ENCODE measurements at places on chromosomes 2 and 18.
A peak's percentile ranks its signal among the peaks of the same experiment; 100 is the strongest.

- no peak for DNase-seq
These were observed 127.3 kb downstream of the SCG2 start for GRCh38 chr2:223474893-223475292.

GRCh38 chr2:171922230-171923022 lies at the start of gene HAT1:
TSS of gene HAT1 (plus strand) at chr2:171922461. CDS start at chr2:171922501, 40 bp downstream.
- DNase-seq, result peak; percentile 89

- no peak for DNase-seq
These were observed 70.3 kb upstream of the COL5A2 start for GRCh38 chr2:189249901-189250300.

- DNase-seq, result no peak
These were observed 8.9 kb downstream of the ZNF512 start for GRCh38 chr2:27591745-27592144.

DNA sequence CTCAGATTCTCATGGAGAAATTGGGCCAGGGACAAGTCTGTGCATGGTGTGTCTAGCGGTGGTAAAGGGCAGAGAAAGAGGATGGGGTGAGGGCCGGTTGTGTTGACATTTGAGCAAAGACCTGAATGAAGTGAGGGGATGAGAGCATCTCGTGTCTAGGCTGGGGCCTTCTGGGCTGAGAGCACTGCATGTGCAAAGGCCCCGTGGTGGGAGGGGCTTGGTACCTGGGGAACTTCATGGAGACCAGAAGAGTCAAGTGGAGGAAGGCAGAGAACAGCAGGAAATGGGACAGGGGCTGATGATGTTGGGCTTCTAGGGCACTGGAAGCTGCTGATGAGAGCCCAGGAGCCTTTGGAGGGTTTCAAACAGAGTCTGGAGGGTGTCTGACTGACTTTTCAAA lies 76.8 kb downstream of the SH3BP4 start:
- no peak for DNase-seq

DNA sequence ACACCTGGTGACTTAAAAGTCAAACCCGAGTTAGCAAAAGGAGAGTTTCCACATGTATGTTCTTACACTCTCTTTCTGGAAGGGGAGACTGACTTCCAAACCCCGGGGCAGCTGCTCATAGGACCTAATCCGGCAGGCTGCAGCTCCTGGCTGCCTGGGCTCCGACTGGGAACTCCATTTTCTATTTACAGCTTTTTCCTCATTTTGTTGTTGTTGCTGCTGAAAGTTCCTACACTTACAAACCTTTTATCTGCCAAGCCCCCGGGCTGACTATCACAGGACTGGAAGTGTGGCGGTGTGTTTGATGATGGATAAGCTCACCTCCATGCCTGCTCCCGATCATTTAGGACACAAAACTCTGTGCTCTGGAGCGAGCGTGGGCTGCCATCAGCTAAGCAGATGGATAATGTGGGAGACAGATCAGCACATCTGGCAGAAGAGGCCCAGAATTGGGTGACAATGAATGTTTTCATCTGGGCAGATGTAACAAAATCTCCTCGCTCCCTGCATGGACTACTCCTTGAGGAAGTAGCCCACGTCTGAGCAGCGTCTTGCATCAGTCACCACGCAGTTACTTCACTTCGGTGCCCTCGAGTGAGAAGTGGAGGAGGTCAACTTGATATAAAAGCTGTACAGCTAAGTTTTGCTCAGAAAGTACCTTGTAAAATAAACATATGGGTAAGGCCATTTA lies 114.4 kb upstream of the COPS8 start:
- DNase-seq, result no peak

- no peak for DNase-seq
These were observed 239.6 kb downstream of the BABAM2 start for GRCh38 chr2:28129955-28130695.

- no peak for DNase-seq
These were observed 850.6 kb downstream of the CNTNAP5 start for GRCh38 chr2:124875627-124876244.

- no peak for DNase-seq
These were observed 143.1 kb downstream of the KCTD1 start for GRCh38 chr18:26405190-26405801.

DNA sequence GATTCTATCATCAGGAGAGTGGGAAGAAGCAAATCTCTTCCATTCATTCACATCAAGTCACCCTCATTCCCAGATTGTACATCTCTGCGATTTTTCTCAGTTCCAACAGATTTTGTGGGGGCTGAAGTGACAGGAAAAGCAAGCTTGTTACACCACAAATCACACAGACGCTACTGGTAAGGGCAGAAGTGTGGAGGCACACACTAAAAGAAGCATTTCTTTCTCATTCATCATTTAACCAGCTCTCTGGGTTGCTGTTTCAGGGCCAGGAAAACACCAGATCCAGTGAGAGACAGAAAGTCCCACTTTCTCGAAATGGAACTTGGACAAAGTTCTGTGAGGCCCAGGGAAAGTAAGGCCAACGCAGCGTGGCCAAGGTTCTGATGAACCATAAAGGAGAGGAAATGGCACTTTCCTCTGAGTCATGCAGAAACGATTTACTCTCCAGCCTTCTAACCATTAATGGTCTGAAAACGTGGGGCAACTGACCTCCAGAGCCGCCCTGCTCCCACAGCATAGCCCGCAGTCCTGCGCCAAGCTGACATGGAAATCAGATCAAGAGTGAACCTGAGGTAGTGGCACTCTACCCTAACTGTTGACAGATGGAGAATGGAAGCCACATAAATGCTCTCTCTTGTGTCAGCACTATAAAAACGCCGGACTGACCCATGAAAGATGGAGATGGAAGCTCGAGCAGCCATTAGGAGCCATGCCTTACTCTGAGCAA lies 191.0 kb downstream of the C1D start:
- no peak for DNase-seq

- DNase-seq, result no peak
These were observed 11.9 kb downstream of the ADNP2 start for GRCh38 chr18:80120932-80121331.

GRCh38 chr2:233798335-233799086 lies 20.4 kb downstream of the MROH2A start:
- no peak for DNase-seq

DNA sequence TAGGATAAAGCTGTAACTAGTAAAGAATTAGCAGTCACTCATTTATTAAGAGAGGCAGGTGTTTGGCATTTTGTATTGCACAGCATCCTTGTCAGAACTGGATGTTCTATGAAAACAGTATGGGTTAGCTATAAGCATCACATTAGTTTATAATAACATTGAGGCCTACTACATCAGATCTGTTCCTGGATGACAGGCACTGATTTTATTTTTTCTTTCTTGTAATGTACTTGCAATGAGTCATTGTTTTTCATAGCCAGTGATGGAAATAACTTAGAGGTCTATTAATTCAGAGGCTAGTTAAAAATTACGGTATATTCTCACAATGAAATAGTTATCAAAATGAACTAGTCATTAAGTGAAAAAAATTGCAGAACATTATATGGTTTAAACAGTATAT lies 13.0 kb upstream of the RMDN2 start:
- DNase-seq, result no peak

DNA sequence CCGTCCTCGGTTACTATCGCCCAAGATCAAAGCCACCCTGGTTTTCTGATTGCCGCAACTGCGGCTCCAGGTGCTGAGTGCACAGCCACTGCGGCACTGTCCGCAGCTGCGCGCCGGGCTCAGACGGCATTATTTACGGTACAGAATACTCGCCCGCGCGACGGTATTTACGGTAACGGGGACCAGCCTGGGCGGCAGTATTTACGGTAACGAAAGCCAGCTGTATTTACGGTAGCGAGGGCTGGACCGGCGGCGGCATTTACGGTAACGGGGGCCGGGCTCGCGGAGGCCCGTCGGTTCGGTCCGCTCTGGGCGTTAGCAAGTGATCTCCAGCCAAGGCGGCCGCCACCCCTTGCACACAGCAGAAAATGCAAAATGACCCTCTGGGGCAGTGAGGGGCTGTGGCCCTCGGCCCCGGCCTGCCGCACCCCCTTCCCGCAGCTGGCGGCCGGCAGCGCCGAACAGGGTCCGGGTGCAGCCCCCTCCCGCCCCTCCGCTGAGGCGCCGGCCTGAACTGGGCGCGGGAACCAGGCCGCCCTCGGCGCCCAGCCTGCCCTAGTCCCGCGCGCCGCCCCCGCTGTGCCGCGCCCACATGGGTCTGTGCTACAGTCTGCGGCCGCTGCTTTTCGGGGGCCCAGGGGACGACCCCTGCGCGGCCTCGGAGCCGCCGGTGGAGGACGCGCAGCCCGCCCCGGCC lies at the start of gene GNAL:
Gene GNAL, plus strand, starts transcription at position 293 of the 697 bp plus-strand sequence. Its CDS starts 300 bp downstream, at position 593.
- no peak for DNase-seq

DNA sequence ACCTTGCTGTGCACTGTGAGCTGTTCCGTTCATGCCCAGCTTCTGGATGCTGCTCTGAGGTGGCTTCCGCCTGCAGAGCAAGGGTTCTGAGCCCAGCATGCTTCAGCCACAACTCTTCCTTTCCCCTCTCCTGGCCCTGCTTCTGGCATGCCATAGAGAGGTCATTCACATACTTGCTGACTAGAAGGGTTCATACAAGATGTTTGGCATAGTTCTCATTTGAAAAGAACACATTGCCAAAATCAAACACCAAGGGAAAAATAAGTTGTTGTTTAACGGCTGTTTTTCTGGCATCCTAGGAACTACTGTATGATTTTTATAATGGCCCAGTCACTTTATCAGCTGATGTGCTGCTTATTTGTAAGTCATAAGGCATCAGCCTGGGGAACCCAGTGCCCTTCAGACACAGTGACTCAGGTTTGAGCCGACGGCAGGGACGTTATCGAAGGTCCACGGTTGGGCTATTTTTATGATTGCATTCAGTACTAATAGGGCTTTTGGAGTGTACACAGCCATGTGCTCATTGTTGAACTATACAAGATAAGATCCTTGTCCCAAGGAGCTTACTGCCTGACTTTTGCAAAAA lies 53.9 kb upstream of the CTAGE1 start:
- no peak for DNase-seq

GRCh38 chr2:169975221-169975620 lies 148.0 kb downstream of the UBR3 start:
- no peak for DNase-seq

- no peak for DNase-seq
These were observed 87.9 kb downstream of the WDPCP start for GRCh38 chr2:63500398-63500797.

GRCh38 chr2:233119806-233120205 lies 59.7 kb downstream of the INPP5D start:
- no peak for DNase-seq

- DNase-seq, result no peak
These were observed 5.9 kb downstream of the CCDC121 start for GRCh38 chr2:27622921-27623384.

GRCh38 chr2:216539791-216540241 lies 41.2 kb downstream of the RPL37A start:
- peak; percentile 80 for DNase-seq

GRCh38 chr2:23639406-23639982 lies 254.5 kb downstream of the KLHL29 start:
- no peak for DNase-seq

DNA sequence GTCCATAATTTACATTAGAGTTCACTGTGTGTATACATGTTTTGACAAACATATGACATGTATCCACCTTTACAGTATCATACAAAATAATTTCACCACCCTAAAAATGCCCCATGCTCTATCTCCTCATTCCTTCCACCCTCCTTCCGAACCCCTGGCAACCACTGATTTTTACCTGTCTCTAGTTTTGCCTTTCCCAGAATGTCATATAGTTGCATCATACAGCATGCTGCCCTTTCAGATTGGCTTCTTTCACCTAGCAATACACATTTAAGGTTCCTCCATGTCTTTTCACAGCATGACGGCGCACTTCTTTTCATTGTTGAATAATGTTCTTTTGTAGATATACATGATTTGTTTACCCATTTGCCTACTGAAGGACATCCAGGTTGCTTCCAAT lies 10.4 kb downstream of the LRPPRC start:
- DNase-seq, result no peak
